Activated naive CD4-positive, alpha-beta T cell (primary cell): ENCODE measurements at places on chromosomes 6 and 20.

DNA sequence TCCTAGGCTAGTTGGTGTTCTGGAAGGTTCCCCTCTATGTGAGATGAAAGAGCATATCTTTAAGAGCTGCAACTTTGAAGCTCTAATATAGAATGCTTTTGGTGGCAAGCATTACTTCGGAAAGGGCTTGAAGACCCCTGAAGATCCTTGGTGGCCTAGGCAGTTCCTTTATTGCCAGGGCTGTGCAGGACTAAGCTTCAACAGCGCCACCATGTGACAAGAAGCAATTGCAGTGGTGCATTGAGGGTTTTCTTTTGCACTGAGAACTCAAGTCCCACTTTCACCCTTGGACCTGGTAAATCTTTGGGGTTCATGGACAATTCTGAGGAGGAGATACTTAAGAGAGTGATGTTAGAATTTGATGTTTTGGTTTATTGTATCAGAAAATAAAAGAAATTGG is 237.4 kb upstream of the GMDS start:
- no peak for DNase-seq

DNA sequence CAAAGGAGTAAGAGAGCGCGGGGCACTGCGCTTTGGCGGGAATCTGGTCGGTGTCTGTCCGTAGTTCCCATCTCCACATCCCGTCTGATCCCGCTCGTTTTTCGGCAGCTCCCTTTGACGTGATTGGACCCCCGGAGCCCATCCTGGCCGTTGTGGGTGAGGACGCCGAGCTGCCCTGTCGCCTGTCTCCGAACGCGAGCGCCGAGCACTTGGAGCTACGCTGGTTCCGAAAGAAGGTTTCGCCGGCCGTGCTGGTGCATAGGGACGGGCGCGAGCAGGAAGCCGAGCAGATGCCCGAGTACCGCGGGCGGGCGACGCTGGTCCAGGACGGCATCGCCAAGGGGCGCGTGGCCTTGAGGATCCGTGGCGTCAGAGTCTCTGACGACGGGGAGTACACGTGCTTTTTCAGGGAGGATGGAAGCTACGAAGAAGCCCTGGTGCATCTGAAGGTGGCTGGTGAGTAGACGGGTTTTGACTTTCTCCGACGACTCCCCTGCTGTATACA is 1.4 kb downstream of the BTN1A1 start:
- DNase-seq, result no peak

DNA sequence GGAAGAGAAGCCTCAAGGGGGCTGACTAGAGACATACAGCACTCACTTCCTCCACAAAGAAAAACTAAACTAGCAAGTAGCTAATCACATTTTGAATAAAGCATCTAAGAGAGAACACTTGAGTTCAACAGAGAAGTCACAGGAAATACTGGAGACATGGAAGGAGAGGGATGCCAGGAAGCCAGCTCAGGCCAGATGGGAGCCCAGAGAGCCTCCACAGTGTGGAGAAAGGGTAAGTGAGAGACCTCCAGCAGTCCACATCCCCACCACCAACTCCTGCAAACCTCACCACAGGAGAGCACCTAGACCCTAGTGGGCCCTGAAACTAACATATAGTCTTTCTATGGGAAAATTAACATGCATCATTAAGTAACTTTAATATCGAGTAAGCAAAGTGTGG is 79.2 kb downstream of the EPM2A start:
- no peak for DNase-seq

GRCh38 chr6:82374516-82374915 is 10.9 kb downstream of the TPBG start:
- no peak for DNase-seq

DNA sequence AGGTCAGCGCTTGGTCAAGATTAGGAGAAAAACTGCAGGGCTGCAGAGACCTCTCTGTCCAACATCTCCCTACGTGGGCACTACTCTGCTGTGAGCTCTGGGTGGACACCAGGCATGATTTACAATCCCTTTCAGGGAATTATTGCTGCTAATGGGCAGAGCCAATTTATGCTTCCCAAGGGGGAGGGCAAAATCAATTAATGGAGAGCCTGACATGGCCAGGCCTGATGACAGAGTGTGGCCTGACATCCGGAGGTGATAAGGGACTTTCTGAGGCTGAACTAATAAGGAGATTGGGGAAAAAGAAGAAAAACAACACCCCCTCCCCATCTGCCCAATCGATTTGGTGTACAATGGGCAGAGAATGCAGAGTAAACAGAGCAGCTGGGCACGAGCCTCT is 5.0 kb upstream of the KCNK16 start:
- no peak for DNase-seq

DNA sequence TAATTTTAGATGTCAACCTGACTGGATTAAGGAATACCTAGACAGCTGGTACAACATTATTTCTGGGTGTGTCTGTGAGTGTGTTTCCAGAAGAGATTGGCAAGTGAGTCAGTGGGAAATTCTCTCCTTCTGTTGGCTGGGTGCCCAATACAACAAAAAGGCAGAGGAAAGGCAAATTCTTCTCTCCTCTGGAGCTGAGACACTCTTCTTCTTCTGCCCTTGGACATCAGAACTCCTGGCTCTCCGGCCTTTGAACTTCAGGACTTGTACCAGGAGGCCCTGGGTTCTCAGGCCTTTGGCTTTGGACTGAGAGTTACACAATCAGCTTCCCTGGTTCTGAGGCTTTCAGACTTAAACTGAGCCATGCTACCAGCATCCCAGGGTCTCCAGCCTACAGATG is 7.8 kb upstream of the BTN3A1 start:
- DNase-seq, result no peak

DNA sequence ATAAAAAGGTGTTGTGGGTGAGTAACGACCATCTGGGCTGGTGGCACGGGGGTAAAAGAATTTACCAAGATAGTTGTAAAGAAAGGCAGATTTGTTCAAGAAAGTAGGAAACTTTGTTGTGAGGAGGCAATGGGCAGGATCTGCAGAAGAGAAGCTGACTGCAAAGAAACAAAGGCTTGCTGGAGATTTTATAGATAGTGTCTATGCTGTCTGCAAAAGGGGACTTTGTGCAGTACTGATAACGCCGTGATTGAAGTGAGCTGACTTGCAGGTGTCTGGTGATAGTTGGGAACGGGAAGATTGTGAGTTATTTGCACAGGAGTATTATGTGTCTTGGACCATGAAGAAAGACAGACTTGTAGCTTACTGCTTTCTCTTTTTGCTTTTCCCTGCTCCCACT is 36.8 kb upstream of the GSTA3 start:
- no peak for DNase-seq

- DNase-seq, result no peak
Observed at GRCh38 chr20:54557806-54558590, 82.6 kb downstream of the DOK5 start.

- no peak for DNase-seq
Observed at GRCh38 chr20:56278196-56278595, 29.7 kb downstream of the MC3R start.

GRCh38 chr20:6611911-6612605 is 155.4 kb upstream of the BMP2 start:
- no peak for DNase-seq

DNA sequence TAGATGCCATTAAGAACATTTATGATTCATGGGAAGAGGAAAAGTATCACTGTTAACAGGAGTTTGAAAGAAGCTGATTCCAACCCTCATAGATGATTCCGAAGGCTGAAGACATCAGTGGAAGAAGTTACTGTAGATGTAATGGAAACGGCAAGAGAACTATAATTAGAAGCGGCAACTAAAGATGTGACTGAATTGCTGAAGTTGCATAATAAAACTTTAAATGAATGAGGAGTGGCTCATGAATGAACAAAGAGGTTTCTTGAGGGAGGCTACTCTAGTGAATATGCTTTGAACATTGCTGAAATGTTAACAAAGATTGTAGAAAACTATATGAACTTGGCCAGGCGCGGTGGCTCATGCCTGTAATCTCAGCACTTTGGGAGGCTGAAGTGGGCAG is 84.1 kb downstream of the PHIP start:
- no peak for DNase-seq

- no peak for DNase-seq
Observed at GRCh38 chr6:143700684-143701348, 23.1 kb downstream of the PHACTR2 start.

DNA sequence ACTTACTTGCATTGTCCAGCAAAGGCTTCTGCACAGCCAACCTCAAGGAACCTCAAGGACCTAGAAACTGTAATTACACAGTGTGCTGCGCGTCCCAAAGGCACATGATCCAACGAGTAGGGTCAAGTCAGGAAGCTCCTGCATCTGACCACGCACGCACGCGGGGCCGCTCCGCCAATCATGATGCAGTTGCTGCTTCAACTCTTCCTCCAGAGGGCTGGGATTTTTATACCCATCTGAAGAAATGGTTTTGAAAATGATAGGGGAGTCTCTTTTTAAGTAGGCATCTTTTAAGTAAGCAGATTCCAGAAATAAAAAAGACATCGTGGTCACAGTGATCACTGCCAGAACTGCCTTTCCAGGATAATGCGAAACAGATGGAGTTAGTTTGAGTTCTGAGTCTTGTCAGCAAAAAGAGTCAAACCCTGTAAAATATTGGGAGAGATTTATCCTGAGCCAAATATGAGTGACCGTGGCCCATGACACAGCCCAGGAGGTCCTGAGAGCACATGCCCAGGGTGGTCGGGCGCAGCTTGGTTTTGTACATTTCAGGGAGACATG is 34.0 kb downstream of the KIF25 start:
- DNase-seq, result no peak

DNA sequence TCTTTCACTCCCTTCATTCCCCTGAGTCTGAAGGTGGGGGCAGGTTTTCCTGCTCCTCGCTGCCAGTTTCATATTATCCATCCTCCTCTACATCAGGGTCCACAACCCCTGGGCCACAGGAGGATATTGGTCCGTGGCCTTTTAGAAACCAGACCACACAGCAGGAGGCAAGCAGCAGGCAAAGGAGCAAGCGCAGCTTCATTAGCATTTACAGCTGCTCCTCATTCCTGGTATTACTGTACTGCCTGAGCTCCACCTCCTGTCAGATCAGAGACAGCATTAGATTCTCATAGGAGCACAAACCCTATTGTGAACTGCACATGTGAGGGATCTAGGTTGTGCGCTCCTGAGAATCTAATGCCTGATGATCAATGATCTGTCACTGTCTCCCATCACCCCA is 380.3 kb downstream of the ARHGAP18 start:
- DNase-seq, result no peak

DNA sequence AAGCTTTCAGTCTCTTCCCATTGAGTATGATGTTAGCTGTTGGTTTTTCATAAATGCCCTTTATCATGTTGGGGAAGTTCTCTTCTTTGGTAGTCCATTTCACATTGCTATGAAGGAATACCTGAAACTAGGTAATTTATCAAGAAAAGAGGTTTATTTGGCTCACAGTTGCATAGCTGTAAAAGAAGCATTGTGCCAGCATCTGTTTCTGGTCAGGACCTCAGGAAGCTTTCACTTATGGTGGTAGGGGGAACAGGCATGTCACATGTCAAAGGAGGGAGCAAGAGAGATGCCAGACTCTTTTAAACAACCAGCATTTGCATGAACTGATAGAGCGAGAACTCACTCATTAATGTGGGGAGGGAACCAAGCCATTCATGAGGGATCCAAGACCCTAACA is 48.0 kb upstream of the MAPK13 start:
- DNase-seq, result no peak

GRCh38 chr20:56637576-56637975 is 8.5 kb downstream of the TFAP2C start:
- no peak for DNase-seq

- DNase-seq, result no peak
Observed at GRCh38 chr6:53437557-53438202, 88.9 kb upstream of the ELOVL5 start.

DNA sequence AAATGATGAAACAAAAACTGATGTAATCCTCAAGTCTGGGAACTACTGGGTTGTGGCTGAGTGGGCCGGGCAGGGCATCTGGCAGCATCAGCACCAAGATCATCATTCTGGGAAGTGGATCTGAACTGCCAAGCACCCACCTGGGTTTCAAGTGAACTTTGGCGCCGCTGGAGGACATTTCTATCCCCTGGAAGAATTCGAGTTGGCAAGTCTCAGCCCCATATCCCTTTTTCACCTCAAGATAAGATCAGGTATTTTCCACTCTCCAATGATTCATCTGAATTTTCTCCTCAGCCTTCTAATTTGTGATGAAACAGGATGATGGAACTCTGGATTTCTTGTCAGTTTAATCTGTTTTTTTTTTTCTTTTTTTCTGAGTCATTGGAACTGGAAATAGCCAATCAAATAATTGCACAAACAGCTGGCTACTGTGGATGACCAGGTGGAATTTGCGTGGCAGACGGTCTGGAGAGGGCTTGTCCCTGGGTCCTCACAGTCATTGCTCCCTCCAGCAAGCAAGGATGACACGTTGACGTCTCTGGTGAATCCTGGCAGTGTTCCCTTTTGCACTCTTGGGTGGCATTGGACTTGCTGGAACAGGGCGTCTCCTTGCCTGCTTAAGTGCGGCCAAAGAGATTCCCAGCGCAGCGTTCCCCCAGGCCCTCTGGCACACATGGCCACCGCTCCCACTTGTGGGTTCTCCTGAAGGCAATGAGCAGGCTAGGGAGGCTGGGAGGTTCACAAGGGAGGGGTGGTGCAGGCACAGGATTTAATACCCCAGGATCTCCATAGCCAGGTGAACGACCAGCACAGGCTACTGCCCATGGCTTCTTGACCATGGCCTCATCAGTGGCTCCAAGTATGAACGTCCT is 80.4 kb downstream of the DHX35 start:
- no peak for DNase-seq

GRCh38 chr6:110327391-110327790 is 30.8 kb downstream of the METTL24 start:
- DNase-seq, result no peak

GRCh38 chr6:134816780-134817179 is 133.1 kb downstream of the ALDH8A1 start:
- no peak for DNase-seq

GRCh38 chr6:143258945-143259344 is 191.6 kb downstream of the ADAT2 start:
- DNase-seq, result no peak

GRCh38 chr20:59184880-59185447 is 21.3 kb downstream of the ZNF831 start:
- DNase-seq, result no peak

GRCh38 chr20:15162079-15162647 is 824.8 kb upstream of the FLRT3 start:
- no peak for DNase-seq

GRCh38 chr6:136846046-136846445 is 23.7 kb downstream of the PEX7 start:
- DNase-seq, result no peak

DNA sequence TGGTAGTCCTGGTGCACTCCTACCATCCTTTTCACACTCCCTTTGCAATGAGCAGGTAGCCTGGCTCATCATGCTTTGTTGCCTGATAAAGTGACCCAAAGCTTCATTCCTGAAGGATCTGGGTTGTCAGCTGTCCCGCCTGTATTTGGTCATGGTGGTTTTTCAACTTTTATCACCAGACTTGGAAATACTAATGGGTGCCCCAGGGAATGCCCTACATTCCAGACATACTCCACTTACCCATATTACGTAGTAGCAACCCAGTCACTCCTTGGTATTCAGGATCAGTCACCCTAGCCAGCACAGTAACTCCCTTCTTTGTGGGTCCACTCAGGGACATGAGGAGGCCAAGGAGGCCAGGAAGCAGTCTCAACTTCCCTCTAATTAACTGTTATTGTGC is 199.2 kb downstream of the MAFB start:
- no peak for DNase-seq

- no peak for DNase-seq
Observed at GRCh38 chr6:85130743-85131142, 319.1 kb upstream of the NT5E start.

GRCh38 chr6:24673625-24674024 is 6.7 kb downstream of the ACOT13 start:
- no peak for DNase-seq
